Esophagus muscularis mucosa (tissue), 4 donors: ENCODE measurements at places on chromosomes 5 and 9. TPM values are rescaled to one million over a fixed set of nuclear protein-coding genes. Genes with fewer than 3 reads are reported as not detected.

Gene DMRT3
- total RNA-seq = not detected

Gene PPP1R26
- total RNA-seq = 11.3 TPM

Gene DOLPP1
- total RNA-seq = 3.0 TPM

Gene CCDC187
- total RNA-seq = not detected

Gene RNF183
- total RNA-seq = not detected

Gene TMEM252
- total RNA-seq = 0.34 TPM

Gene TAF1L
- total RNA-seq = not detected

Gene LHX6
- total RNA-seq = 10.9 TPM

Gene HTR4
- not detected for total RNA-seq

Gene SEMA6A
- 10.9 TPM for total RNA-seq

DNA sequence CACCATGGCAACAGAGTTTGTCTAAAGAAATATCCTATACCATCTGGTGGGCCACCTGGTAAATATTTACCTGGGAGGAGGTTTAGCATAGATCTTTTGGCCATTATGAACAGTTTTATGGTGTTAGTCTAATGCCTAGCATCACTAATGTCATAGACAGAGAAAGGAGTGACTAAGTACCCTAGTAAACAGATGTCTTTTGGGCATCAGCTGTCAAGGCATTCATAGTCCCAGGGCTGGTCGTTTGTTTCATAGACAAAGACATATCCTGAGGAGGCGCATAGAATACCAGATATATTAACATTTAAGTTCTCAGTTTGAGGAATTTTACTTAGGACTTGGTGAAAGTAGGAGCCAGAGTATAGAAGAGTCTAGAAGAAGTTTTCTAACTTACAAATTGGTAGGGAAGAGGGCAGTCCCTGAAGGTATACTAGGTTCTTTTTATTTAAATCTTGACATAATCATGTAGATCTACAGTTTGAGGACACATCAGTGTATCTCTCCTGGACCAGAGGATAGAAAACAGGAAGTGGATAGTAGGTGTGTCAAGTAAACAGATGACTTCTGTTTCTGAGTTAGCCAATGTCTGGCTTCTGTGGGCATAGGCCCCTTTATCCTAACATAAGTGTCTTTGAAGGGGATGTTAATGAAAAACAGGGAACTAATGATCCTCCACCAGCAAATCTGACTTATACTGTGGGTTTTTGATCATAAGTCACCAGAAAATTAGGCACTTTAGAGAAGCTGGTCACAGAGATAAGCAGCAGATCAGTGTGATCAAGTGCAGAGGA, 105.0 kb upstream of the PRSS3 start:
- no peak for DNase-seq

DNA sequence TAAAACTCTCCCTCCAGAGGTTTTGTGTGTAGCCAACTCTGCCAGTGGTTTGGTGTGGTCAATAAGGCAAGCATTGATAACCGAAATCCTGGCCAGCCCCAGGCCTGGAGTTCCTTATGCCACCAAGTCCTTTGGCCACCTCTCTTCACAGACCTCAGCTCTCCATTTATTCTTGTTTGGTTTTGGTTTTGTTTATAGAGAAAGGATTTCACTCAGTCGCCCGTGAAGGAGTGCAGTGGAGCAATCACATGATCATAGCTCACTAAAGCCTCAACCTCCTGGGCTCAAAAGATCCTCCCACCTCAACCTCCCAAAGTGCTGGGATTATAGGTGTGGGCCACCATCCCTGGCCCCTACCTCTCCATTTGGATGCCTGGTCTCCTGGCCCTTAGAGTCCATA, 55.4 kb upstream of the PPARGC1B start:
- no peak for DNase-seq

DNA sequence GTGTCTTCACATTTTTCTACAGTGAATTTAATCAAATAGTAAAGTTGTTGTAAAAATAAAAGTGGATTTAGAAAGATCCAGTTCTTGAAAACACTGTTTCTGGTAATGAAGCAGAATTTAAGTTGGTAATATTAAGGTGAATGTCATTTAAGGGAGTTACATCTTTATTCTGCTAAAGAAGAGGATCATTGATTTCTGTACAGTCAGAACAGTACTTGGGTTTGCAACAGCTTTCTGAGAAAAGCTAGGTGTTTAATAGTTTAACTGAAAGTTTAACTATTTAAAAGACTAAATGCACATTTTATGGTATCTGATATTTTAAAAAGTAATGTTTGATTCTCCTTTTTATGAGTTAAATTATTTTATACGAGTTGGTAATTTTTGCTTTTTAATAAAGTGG, 60.4 kb downstream of the MTAP start:
- DNase-seq = no peak

- no peak for DNase-seq
Measured at GRCh38 chr5:68194386-68194785, 21.2 kb upstream of the PIK3R1 start.

DNA sequence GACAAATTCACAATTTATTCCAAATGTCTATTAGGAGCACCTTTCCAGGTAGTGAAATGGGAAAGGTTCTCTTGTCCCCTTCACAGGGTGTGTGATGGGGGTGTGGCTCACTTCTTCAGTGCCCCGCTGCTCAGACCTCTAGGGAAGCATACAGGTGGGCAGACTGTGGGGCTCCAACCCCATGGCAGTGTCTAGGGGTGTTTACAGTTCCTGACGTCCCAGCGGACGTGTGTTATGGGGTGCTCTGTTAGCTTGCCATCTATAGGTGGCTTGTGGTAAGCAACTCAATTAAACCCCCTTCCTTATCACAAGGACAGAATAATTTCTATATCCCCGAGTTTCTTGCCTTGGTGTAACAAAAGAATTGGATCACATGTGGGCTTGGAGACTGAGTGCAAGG, 67.4 kb upstream of the SPINK5 start:
- no peak for DNase-seq

- DNase-seq = no peak
Measured at GRCh38 chr9:113701774-113702755, 174.0 kb upstream of the ZNF618 start.

- no peak for DNase-seq
Measured at GRCh38 chr5:81694726-81695125, 56.2 kb downstream of the SSBP2 start.

DNA sequence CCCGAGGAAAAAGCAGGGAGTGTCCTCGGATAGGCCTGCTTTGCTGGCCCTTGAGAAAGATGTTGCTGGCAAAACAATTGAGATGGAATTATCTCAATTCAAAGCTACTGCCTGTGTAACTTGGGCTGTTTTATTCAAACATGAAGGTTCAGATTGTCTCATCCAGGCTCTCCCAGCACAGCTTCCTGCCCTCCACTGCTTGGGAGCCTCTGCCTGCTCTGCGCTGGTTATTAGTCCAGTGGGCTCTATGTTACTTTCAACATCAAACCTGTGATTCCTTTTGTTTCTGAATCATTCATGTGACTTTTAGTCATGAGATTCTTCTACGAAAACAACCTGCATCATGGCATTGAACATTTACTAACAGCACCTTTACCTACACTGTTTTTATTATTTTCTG, 123.2 kb downstream of the SNCAIP start:
- DNase-seq = no peak

GRCh38 chr5:103293719-103294118, 35.2 kb downstream of the MACIR start:
- no peak for DNase-seq

- DNase-seq = no peak
Measured at GRCh38 chr9:4463824-4464223, 26.4 kb upstream of the SLC1A1 start.

DNA sequence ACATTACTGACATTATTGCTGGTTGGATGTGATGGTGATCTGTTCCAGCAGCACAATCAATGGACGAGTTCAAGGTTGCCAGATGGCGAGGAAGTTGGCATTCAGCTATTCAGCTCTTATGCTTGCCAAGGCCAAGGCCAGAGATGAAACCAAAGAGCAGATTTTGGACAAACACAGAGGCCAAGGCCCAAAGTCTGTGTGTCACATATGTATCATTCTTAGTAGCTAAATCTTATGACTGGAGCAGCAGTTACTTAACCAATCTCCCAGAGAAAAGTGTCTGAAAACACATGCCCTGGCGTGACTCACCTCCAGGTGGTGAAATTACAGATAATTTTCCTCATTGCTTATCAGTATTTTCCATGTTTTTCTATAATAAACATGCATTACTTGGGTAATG, 189.0 kb upstream of the EGFLAM start:
- no peak for DNase-seq

DNA sequence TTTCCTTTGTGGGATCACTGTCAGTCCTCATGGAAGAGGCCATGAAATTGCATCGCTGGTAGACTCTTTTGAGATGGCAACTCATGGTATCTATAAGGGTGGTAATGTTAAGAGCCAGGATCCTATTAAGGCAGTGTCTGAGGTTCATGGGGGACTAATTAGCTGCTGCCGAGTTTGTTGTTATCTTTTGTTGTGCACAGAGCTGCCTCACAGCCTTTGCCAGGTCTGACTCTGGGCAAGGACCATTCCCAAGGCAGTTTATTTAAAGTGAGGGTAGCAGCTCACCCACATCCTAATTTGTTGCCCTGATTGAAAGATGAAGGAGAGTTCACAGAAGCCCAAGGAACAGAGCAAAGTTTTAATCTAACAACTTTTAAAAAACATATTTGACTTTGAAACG, 7.9 kb downstream of the SMARCA2 start:
- no peak for DNase-seq

GRCh38 chr9:114757395-114757794, 48.4 kb downstream of the TNFSF15 start:
- no peak for DNase-seq

DNA sequence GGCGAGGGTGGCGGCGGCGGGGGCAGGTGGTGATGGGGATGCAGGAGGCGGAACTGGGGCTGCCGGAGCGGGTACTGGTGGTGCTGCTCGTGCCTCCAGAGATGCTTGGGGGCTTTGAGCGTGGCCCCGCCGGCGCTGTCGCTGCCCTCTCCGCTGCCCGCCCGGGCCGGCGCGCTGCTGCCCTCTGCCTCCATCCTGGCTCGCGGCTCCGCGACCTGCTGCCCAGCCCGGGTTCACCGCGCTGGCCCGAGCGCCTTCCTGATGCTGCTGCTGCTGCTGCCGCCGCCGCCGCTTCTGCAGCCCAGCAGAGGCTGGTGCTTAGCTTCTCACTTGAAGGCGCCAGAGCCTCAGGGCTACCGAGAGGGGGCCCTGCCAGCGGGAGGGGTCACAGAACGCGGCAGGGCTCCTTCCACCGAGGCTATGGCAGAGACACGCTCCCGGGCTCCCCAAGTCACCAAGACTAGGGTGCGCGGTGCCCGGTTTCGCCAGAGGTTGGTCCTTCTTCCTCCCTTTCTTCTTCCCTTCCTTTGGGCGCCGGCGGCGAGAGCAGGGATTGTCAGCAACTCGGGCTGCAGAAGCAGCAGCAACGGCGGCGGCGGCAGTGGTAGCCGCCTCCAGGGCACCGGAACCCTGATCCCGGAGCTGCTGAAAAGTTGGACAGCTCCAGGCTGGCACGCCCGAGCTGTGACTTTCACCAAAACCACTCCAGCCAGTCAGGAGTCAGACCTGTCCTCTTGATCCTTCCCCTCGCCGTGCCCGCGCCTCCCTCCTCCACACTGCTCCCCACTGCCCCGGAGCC, at the start of gene PDE4D:
Gene PDE4D, minus strand, starts transcription at position 298 of the 799 bp plus-strand sequence.
- DNase-seq = no peak

DNA sequence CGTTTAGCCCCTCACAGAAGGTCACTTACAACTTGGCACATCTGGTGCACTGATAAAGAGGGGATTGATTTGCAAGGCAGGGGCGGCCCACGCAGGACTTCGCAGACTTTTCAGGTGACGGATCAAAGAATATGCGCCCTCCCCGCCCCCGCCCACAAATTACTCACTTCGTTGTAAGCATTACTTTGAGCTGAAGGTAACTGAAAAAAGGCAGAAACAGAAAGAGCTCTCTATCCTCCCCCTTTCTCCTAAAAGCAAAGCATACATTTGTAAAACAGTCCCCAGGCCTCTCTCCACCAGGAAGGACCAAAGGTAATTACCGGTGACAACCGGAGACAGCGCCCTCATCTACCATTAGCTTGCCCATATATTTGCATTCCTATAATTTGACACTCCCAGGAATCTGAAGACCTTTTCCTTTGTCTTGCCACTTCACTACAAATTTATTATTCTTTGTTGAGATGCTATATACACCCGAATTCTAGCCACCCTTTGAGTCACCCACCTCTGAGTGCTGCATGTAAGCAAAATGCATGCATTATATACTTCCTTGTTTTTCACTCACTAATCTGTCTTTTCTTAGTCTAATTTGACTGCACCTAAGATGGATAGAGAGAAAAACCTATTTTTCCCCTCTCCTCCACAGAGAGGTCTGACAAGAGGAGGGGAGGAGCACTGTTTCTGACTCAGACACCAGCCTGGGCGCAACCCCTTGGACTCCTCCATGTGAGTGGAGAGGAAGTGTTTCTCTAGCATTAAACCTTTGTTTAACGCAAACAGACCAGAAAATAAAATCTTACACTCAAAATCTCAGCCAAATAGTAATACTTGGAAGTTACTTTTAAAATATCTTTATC, 74.7 kb upstream of the SPIN1 start:
- no peak for DNase-seq

- DNase-seq = no peak
Measured at GRCh38 chr5:96903300-96903699, 27.0 kb downstream of the ERAP2 start.

GRCh38 chr9:114616684-114617520, 5.8 kb downstream of the TMEM268 start:
- DNase-seq = no peak

DNA sequence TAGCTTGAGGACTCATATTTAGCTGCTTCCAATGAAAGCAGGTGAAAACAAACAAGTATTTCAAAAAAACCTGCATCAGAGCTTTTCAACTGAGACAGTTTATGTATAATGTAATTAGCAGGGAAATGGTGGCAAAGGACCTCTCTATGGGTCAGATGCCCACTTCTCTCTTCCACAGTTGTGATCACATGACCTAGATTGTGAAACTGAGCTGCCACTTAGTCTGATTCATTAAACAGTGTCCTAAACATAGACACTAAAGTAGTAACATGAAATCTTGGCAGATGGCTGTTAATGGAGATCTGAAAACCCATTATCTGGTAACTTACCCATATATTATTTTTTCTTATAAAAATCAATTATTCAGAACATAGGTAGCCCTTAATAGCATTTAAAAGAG, 663.6 kb upstream of the RIOK2 start:
- no peak for DNase-seq

DNA sequence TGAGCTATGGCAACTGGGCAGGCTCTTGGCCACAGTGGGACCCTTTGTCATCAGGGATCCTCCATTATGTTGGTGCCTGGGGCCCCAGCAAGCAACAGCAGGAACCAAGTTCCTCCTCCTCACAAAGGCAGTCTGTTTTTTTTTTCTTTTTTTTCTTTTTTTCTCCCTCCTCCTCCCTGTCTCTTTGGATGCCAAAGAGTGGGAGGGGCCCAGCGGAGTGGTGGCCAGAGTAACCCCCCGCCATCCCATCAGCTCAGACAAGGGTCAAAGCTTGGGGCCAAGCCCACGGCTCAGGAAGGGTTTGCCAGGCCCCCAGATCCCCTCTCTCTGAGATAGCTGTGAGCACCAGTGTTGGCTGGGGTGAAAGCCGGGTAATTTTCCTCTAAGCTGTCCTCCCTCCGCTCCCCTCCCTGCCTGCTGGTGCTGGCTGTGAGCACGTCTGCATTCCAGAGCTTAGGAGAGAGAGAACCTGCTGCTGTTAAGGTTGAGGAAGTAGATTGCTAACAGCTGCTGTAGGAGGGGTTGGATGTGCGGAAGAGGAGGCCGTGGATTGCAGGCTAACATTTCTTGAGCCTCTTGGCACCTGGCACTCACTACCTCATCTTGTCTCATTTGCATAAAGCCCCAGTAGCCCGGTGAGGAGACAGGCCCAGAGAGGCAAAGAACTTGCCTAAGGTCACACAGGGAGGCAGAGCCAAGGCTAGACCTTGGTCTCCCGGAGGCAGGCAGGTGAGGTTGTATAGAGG, 21.2 kb downstream of the GSN start:
- peak; percentile 94 for DNase-seq
